Vagina (tissue), 2 donors: ENCODE measurements at places on chromosomes 4 and X.

DNA sequence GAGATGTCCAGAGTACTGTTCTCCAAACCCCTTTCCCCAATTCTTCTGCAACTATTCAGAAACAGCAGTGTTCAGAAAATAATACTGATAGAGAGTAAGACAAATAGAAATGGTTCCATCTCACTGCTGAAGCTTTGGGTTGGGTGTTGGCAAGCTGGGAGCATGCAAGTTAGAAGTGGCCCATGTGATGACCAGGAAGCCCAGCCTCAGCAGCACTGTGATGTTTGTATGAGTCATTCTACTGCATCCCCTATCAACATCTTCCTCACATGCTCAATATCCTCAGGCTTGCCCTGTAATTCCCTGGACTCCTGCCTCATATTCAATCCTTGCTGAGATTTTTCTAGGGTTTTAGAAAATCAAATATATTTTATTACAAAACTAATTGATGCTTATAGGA, 96.5 kb downstream of the CHRDL1 start:
- DNase-seq = no peak

GRCh38 chrX:35842674-35843073, 44.5 kb downstream of the MAGEB16 start:
- no peak for DNase-seq

GRCh38 chr4:159401226-159401712, 298.4 kb downstream of the RAPGEF2 start:
- DNase-seq = no peak

- DNase-seq = no peak
Observed at GRCh38 chr4:184808713-184809050, 17.1 kb downstream of the ACSL1 start.

GRCh38 chr4:168720396-168720900, 223.6 kb downstream of the PALLD start:
- DNase-seq = no peak

- no peak for DNase-seq
Observed at GRCh38 chr4:175635546-175635945, 176.5 kb downstream of the GPM6A start.

DNA sequence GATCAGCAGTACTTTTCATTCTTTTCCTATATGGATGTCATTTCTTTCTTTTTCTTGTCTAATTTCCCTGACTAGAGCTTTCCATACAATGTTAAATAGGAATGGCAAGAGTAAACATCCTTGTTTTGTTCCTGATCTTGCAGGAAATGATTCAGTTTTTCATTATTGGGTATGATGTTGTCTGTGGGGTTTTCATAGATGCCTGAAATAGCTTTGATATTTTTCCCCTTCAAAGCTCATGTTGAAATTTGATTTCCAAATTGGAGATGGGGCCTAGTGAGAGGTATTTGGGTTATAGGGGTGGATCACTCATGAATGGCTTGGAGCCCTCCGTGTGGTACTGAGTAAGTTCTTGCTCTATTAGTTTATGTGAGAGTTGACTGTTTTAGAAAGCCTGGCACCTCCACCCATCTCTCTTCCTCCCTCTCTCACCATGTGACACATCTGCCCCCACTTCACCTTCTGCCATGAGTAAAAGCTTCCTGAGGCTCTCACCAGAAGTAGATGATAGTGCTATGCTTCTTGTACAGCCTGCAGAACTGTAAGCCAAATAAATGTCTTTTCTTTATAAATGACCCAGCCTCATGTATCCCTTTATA, 22.3 kb upstream of the VSIG1 start:
- DNase-seq = no peak

GRCh38 chr4:5029447-5029846, 10.2 kb upstream of the CYTL1 start:
- no peak for DNase-seq

DNA sequence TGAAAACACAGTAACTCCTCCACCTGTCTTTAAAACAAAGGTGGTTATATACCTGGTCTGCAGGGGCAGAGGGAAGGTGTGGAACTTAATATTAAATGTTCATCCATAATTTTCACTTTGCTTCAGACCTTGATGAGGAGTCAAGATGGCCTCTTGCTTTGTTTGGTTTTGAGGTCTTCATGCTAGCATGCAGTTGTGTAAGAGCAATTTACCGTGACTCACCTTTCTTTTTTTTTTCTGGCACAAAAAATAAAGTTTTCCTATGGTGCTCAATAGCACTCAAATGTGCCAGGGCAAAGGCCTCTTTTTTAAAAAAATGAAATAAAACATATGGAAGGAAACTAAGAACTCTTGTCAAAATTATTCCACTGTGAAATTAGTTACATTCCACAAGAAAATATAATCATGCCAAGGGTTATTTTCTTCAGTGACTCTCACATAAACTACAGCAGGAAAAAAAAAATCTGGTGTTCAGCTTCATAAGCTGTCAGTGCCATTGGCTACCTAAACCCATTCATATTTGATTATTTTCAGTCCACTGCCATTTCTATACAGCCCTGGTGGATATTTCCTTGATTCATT, 128.2 kb downstream of the SLC7A11 start:
- DNase-seq = no peak

GRCh38 chr4:173046818-173047217, 121.8 kb upstream of the GALNT7 start:
- DNase-seq = no peak

DNA sequence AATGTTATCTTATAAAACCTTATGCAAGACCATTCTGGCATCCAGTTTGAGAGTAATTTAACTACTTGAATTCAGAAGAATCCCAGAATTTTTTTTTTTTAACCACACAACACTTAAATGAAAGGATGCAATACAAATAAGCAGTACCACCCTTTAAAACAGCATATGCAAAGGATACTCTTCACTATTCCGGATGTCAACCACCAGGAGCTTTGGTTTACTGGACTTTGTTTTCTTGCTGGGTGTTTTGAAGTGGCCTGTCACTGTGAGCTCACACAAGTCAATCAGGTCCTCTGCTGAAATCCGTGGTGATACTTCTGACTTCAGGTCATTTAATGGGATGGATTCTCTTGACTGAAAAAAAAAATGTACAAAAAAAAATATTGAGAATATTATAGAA, 200.0 kb downstream of the TBCK start:
- no peak for DNase-seq

DNA sequence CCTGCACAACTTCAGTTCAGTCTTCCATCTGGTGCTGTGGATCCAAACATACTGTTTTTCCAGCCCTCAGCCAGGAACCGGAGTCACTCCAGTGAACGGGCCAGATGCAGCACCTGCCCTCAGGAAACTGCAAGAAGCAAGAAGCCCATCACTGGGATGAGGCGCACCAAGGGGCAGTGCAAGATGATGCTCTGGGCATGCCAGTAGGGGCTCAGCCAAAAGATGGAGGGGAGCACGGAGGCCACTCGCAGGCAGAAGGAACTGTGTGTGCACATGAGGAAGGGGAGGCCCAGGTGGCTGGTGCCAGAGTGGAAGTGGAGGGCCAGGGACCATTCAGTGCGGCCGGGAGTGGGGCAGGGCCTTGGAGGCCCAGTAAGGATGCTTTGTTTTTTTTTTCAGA, 161.7 kb upstream of the MAMLD1 start:
- no peak for DNase-seq

DNA sequence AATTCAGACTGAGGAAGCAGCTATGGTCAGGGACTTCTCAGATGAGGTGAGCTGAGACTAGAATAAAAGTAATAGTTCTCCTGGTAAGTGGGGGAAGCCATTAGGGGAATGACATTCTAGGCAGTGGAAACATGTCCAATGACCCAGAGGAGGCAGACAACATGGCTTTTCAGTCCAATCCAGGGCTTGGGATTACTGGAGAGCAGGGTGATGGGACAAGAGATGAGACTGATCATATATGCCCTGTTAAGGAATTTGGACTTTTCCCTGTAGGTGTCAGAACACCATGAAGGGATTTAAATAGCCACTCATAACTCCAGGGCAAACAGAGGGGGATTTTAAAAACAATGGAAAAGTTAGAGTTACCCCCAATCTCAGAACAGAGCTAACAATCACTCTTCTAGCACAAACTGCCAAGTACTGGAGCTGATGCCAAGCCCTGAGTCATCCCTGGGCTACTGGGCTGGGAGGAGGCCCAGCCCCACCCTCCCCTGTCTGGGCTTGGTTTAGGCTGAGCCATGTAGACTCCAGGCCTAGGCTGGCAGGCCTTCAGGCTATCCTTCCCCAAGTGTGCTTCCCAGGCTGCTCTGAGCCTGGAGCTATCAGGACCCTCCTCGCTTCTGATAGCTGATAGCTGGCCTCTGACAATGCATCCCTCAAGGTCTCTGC, 22.7 kb upstream of the MSN start:
- no peak for DNase-seq

DNA sequence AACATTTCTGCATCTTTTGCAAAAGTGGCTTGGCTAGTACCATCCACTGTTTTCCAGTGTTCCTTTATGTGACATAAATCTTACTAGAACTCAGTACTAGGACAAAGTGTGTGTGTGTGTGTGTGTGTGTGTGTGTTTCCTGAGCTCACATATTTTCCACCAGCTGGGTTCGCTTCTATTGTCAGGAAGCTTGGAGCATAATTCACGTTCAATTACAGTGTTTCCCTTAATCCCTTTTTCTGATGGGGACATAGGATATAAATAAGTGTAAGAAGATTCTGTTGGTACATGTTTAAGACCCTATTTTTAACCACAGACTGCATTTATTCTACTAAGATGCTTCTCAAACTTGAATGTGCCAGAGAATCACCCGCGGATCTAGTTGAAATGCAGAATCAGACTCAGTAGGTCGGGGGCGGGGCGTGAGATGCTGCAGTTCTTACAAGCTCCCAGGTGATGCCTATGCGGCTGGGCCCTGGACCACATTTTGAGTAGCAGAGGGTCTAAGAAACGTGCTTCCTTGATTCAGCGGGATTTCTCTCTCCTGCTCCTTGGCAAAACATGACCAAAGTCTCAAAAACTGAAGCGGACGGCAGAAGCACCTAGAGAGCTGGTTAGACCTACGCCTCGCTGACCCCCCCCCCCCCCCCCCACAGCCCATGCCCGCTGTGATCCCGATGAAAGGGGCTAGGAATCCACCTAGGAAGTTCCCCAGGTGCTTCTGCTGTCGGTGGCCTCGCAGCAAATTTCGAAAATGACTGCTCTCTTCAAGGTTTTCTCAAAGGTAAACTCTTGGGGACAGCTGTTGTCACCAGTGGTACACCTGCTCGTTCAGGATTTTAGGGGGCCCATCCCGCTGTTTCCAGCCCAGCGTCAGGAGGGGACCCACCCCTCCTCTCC, 797 bp downstream of the CD99L2 start:
- DNase-seq = no peak

GRCh38 chr4:13815231-13815630, 187.7 kb upstream of the BOD1L1 start:
- DNase-seq = no peak

- DNase-seq = no peak
Observed at GRCh38 chrX:116111934-116112595, 58.5 kb upstream of the AGTR2 start.

DNA sequence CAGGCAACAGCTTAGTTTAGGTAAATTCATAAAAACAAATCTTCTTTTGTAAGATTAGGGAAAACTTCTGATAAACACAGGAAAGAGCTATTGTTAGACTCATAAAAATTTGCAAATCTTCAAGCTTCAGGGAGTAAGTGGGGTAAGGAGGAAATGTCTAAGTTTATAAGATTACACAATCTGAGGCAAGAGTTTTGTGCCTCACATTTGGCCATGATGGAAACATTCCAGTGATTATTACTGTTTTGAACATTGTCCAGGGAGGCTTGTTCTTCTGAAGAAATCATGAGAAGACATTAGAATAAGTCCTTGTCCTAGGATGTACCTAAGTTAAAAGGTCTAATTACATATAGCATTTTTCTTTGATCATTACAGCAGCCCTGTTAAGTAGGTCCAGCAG, 72.8 kb downstream of the MAOB start:
- DNase-seq = no peak

DNA sequence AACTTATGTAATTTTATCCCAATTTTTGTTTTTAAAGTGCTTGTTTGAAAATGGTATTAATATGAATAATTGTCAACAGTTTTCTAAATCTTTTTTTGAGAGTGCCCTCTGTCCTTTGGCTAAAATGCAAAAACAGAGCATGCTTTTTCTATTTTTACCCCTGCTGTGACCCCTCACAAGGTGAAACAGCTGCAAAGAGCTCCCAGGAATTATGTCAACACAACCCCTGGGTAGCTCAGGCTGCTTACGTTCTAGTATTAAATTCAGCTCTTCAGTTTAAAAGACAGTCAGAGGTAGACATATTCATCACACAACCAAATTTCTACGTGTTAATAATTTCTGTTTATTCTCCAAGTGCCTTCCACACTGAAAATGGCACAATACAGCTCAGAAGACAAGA, 367.5 kb downstream of the PRDM5 start:
- DNase-seq = no peak

GRCh38 chr4:12270546-12270945, 841.9 kb upstream of the HS3ST1 start:
- DNase-seq = no peak

GRCh38 chr4:12615822-12616221, 868.3 kb downstream of the RAB28 start:
- DNase-seq = no peak

DNA sequence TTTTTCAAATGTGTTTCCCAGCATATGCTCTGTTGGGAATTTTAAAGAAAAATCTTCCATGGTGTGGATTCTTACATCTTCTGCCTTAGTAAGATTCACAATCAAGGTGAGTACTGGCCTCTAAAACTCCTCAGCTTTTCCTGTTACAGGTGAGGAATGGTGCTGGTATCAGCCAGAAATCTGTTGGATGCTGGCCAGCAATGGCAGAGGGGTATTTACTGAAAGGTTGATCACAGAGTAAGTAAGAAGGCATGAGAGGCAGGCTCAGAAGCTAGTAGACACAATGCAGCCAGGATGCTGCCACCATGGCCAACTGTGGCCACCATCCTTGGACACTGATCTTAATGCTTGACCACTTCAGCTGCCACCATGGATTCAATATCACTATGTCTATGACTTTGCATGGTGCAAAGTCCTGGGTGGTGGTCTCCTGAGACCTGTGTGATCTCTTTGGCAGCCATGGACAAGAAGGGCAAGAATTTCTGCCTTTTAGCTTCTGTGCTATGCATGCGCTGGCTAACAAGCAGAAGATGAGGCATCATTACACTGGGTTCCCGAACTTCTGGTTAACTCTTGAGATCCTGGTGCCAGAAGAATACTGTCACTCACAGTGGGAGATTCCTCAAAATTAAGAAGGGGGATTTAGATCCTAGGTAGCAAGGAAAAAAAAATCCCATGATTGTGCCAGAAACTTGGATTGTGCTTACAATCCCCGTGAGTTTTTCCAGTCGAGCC, 60.2 kb downstream of the CHRNA9 start:
- DNase-seq = no peak
